ENCODE measurements at places on chromosomes 13 and 19.

DNA sequence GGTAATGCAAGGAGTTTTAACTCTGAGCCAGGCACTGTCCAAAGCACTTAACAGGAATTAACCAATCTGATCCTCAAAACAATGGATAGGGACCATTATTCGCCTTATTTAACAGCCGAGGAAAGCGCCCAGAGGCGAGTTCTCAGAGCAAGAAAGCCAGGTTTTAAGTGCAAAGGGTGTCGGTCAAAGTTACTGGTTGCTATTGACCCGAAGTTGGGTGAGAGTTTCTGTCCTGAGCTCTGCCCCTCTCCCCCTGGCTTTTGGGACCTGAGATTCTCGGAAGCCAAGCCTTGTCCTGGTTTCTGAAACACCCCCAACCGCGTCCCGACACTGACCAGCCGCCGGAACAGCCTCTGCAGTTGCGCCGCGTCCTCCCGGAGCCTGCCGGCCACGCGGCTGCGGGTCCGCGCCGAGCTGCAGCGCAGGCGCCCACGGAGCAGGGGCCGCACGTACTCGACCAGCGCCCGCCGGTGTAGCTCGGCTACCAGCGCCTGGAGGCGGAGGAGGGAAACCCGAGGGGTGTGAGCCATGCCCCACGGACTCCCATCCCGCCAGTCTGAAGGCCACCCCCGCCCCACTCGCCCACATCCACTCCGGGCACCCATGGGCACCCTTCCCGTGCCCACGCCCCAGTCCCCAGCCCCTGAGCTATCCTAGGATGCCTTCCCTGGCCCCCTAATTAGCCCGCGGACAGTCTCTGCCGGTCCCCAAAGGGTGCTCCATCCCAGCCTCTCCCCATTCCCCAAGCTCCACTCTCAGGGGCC is 27.8 kb downstream of the EXOC3L2 start:
- DNase-seq, result no peak

GRCh38 chr19:1291761-1292418 is 6.2 kb downstream of the EFNA2 start:
- no peak for DNase-seq

- no peak for DNase-seq
Measured at GRCh38 chr13:47545201-47546024, 455.7 kb downstream of the SUCLA2 start.

- no peak for DNase-seq
Measured at GRCh38 chr13:65836066-65836465, 1394.1 kb downstream of the PCDH9 start.

GRCh38 chr19:38713227-38713649 is 31.0 kb downstream of the CAPN12 start:
- no peak for DNase-seq

DNA sequence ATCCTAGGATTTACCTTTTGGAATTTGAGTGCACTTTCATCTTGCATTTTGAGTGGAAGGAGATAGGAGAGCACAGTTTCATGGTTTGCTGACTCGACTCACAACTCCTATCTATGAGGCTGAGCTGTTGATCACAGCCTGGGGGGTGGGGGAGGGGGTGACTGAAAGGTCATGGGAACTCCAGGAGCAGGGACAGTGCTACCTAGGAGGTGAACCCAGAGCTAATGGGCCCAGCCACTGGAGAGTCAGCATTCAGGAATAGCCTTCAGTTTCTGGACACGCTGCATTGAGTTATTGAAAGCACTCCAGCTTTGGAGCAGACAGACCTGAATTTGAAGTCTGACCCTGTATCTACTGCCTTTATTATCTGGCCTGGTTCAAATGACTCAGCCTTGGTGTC is 339.9 kb downstream of the SLC7A1 start:
- DNase-seq, result no peak

DNA sequence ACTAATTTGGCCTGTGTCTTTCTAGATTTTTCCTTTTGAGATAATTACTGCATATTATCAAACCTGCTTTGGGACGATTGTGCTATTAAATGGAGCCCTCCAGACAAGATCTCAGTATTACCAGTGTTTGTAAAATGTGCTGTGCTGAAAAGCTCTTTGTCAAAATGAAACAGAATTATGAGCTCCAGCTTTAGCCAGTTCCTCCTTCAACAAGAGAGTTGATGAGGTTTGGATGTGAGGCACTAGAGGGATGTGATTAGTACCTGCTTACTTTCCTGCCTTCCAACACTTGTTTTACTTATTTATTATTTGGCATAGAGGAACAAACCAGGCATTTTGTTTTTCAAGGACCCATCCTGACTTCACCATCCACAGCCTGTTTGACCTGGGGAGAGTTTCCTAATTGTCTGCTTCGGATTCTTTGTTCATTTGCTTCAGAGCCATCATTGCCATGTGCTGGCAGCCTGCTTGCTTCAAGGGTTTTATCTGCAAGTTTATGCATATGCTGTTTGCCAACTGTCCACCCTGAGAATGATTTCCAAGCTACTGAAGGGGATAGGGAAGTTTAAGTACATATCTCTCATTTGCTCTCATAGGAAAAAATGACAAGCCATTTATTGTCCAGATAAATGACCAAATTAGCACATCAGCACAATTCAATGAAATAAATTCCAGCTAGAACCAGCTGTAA is 32.9 kb upstream of the CPB2 start:
- no peak for DNase-seq

- no peak for DNase-seq
Measured at GRCh38 chr13:93108111-93108601, 118.5 kb upstream of the GPC6 start.

DNA sequence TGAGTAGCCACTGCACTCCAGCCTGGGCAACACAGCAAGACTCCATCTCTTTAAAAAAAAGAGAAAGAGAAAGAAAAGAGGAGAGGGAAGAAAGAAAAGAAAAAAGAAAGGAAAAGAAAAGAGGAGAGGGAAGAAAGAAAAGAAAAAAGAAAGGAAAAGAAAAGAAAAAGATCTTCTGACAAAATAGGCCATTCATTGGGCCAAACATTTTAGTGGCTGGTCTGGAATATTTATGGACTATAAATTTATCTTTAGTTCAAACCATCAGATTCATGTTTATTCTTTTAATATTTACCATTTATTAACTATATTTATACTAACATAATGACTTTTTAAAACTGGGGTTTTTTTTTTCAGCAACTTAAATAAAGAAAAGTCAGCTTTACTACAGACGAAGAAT is 85.6 kb upstream of the KLF5 start:
- no peak for DNase-seq

DNA sequence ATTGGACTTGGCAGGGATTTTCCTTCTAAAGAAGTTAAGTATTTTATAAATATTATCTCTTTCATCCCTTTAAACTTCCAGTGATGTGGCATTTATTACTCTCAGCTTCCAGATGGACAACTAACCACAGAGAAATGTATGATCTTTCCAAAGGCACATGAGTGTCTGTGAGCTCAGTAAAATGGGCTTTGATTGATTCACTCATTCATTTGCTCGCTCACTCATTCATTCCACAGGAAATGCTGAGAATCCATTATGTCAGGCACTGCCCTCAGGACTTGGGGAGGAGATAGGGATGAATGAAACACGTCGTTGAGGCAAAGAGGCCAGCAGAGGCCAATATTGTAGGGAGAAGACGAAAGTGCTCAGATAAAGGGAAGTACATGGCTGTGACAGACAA is 359.3 kb downstream of the EFNB2 start:
- no peak for DNase-seq

DNA sequence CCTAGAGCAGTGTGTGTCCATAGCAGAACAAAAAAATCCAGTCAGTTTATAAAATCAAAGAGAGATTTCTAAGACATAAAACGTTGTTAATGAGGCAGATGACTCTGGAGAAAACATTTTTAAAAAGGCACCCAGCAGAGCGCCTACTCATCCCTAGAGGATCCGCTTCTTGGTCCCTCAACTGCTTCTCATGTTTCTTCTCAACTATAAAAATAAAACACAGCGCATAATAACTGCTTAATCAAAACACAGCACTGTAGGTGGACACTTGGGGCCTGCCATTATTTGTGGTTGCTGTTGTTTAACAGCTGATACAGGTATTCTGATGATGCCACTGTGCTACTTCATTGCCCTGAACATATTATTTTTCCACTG is 347.9 kb downstream of the FGF9 start:
- DNase-seq, result no peak

- no peak for DNase-seq
Measured at GRCh38 chr13:89324582-89324981, 1653.4 kb downstream of the SLITRK5 start.

DNA sequence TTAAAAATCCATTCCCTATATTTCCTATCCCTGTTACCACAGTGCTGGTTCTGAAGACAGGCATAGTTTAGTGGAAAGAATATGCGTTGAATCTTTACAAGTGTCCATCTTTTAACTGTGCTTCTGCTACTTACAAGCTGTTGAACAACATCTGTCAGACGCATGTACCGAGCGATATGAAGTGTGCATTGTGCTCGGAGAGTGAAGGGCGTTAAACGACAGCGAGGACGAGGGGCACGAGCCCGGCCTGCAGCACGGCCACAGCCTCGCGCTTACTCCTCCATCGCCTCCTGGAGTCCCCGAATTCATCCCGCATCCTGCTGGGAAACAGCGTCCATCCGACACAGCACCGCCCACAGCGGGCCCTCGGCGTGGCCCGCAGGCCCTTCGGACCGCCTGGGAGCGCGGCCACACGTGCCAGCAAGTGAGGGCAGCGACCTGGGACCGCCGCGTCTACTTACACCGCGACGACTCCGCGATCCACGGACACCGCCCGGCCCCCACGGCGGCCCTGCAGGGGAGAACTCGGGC is 514 bp downstream of the PCID2 start:
- DNase-seq, result peak; percentile 40

GRCh38 chr13:104785952-104786351 is 1719.7 kb upstream of the SLC10A2 start:
- no peak for DNase-seq

DNA sequence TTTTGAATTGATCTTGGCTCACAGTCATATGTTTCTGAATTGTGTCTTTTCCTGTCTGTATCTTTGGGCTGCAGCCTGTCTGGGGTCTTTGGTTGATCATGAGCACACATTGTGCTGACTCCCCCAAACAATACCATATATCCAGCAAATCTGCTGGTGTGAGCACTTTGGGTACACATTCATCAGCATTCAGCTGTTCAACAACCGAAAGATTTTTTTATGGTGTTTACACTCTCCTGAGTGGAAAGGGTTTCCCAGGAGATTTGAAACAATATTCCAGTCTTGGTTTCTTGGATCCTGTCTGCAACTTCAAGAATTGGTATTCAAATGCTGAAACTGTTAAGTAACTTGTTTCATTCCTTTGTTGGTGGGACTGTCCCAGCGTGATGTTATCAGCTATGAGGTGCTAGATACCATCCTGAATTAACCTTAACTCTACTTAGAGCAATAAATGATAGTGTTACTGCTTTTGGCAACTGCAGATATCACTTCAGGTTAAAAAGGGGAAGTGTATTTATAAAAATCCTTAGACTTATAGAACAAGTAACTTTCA is 78.4 kb upstream of the DIAPH3 start:
- DNase-seq, result no peak

DNA sequence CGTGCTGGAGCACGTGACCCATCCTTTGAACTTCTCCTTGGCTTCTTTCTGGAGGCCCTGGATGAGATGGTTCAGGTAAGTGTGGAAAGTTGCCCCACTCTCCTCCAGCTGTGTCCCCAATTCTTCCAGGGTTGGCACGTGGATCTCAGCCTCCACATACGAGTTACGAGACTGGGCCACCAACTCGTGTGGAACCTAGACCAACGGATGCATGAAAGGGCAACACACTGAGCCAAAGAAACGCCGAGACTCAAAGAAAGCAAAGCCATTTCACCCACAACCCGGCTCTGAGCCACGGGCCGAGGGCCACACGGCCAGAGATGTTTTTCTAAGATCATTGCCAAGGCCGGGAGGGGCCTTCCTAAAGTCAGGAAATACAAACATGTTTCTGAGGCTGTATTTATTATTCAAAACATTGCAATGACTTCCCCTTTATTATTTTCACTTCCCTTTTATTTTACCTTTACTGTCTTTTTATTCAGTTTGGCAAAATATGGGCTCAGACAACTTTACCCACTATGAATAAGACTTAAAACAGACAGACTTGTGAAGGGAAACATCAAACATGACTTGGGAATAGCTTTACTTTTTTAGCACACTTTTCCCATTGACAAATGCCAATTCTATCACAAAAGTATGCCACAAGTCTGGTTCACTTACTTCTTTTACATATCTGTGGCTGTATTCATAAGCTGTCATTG is 94.6 kb downstream of the KL start:
- no peak for DNase-seq

GRCh38 chr19:53332484-53332883 is 1.1 kb upstream of the ZNF845 start:
- DNase-seq, result no peak

GRCh38 chr13:25840261-25840660 is 211.6 kb downstream of the SHISA2 start:
- no peak for DNase-seq

- DNase-seq, result no peak
Measured at GRCh38 chr19:17404621-17405249, 695 bp downstream of the BST2 start.

DNA sequence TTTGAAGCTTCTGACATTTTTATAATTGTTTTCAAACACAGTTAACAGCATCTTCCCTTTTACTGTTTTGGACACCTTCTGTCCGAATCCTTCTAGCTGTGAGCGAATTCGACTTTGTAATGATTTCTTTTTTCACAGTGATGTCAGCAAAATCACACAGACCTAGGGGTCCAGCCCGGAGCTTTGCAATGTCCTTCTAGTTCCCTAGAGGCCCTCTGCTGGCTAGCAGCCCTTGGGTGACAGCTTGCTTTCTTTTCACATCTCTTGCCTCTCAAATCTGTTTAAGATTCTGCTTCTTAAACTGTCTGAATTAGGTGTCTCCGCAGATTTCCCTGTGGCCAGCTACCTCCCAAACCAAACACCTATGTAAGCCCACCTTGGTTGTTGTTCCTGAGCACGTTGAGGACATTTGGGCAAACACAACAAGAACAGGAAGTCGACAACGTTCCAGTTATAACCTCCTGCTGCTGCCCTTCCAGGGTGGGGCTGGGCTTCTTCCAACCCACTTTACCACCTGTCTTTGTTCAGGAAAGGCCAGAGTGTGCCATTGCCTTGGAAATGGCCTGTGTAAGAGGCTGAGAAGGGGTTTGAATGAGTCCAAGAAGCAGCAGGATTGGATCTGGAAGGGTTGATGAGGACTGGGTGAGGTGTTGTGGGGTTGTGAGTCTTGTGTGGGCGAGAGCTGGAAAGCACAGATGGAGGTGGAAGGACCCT is 123.1 kb downstream of the ATP8A2 start:
- no peak for DNase-seq

GRCh38 chr19:32318884-32319520 is 26.4 kb upstream of the ZNF507 start:
- no peak for DNase-seq

GRCh38 chr19:47122359-47123335 is 8.0 kb upstream of the SAE1 start:
- no peak for DNase-seq

- no peak for DNase-seq
Measured at GRCh38 chr13:97313551-97314260, 91.6 kb downstream of the MBNL2 start.

DNA sequence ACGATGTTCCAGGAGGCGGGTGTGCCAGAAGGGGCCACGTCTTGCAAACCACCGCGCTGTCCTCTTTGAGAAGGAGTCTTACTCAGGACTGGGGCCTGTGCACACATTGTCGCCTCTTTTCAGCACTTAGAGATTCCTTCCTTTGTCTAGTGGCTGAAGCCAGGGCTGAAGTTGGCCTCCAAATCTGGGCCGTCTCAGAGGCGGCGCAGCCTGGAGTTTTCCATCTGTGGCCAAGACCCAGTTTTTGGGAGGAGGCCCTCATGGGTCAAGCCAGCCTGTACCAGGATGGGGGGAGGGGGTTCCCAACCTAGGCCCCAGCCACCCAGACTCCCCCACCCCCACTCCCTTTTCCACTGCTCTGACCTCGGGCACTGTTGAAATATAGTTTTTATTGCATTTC is 11.8 kb downstream of the ANO8 start:
- no peak for DNase-seq
